ENCODE measurements at places on chromosomes 4 and X. TPM values are rescaled to one million over a fixed set of nuclear protein-coding genes. Genes with fewer than 3 reads are reported as not detected.

The VCX3A gene
- total RNA-seq = not detected

The ASMTL gene
- total RNA-seq = 10.6 TPM

The CXorf66 gene
- not detected for total RNA-seq

The TMSB15C gene
- total RNA-seq = 43.2 TPM

The DMRTC1 gene
- total RNA-seq = not detected

The ZIC3 gene
- total RNA-seq = 2.0 TPM

The FAM149A gene
- total RNA-seq = 31.0 TPM
